CD8-positive, alpha-beta T cell (primary cell): ENCODE measurements at places on chromosomes 2 and 18.

DNA sequence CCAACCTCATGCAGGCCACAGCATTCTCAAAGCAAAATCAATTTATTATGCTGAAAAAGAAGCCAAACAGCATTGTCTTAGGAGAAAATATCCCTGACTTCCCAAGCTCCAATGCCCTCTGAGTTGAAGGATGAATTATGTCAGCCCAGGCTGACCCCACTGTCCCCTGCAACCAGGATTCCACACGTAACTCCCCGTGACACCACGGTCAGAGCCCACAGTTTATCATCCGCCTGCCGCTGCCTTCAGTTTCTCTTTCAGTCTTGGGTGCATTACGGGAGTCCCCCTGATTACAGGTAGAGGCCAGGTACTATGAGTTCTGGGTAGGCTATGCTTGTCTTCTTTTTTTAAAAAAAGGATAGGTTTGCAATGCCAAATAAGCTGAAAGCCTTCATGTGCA, 244.2 kb downstream of the MYT1L start:
- no peak for DNase-seq

DNA sequence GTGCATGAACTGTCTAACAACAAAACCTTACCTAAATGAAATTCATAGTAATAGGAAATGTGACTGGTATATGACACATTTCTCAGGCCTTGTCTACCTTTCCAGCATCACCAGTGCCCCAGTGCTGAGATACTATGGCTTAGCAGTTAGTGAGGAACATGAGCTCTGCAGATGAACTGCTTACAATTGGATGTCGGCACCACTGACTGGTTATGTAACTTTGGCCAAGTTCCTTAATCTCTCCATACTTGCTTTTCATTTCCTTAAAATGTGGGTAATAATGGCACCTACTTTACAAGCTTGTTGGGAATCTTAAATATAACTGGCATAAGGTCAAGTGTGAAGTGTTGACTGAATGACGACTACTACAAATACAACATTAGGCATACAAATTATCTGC, 136.3 kb downstream of the OLA1 start:
- no peak for DNase-seq

GRCh38 chr18:57834616-57835015, 31.5 kb upstream of the ATP8B1 start:
- DNase-seq, result no peak

- no peak for DNase-seq
Observed at GRCh38 chr18:61643884-61644647, 248.7 kb downstream of the RNF152 start.

- no peak for DNase-seq
Observed at GRCh38 chr2:200130762-200131166, 175.4 kb downstream of the MAIP1 start.

GRCh38 chr2:233271693-233272092, 20.2 kb downstream of the ATG16L1 start:
- DNase-seq, result no peak

DNA sequence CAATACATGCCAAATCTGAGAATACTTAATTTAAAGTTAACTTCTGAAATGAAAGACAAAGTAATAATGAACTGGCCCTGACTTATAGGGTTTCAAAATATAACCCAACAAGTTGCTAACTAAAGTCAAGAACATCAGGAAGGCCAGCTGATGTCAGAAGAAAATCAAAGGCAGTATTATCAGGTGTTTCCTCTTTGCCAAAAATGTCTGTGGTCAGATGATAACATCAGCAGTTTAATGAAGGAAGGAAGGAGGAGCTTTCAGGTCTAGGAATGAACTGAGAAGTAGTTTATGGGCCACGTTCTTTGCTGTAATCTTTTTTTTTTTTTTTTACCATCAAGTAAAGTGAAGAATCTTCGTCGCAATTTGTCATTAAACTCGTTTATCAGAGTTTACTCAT, 40.9 kb downstream of the CDH2 start:
- DNase-seq, result no peak

GRCh38 chr18:3649135-3649632, 199.2 kb downstream of the TGIF1 start:
- no peak for DNase-seq

DNA sequence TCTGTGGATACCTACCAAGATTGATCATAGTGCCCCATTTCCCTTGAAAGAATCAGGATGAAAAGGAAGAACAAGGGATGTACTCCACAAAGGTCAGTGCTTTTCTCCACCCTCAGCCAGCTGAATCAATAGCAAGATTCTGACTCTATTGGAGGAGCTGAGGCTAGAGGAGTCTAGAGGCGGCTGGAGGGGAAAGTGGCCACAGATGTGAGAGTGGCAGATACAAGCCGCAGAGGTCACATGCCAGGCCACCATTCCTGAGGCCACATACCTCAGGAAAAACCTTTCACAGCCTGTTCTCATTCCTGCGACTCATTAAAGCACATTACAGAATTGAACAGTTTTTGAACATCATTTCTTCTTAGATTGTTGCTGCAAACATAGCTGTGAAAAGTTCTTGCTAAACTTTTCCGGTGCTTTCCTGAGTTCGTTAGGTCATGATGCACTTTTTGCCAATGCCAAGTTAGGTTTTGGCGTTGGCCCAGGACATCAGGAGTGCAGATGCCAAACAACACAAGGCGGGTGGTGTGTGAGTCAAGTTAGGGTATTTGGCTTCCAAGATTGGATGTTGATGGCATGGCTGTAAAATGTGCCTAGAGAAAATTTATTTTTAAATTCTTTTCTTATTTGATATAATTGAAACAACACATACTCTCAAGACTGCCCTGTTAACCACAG, 160.7 kb upstream of the SP5 start:
- DNase-seq, result no peak

DNA sequence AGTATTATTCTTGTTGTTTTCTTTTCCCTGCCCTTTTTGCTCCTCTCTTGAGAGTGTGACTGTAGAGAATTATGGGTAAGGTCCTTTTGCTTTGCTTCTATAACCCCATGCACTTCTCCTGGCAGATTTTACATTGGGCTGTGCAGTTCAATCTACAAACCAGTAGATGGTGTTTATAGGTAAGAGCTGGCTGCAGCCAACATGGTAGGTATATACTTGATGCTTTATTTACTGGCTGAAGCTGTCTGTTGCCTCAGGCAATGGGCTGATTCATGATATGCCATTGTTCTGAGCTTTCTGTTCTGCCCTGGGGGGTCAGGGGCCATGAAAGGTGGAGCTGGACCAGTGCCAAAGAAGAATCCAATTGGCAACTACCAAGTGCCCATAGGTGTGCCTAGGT, 48.3 kb upstream of the MYL1 start:
- no peak for DNase-seq

GRCh38 chr2:11821705-11822104, 75.3 kb downstream of the LPIN1 start:
- no peak for DNase-seq

DNA sequence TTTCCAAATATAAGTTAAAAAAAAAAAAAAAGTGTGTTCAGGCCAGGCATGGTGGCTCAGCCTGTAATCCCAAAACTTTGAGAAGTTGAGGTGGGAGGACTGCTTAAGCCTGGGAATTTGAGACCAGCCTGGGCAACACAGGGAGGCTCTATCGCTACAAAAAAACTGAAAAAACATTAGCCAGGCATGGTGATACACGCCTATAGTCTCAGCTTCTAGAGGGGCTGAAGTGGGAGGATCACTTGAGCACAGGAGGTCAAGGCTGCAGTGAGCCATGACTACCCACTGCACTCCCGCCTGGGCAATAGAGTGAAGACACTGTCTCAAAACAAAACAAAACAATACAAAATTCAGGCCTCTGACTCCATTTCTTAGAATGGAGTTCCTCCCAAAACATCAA, 9.2 kb downstream of the USP37 start:
- DNase-seq, result no peak

GRCh38 chr2:196511258-196512168, 128.0 kb upstream of the CCDC150 start:
- DNase-seq, result no peak

GRCh38 chr18:28176948-28177827, at the start of gene CDH2:
CDH2 (minus strand) TSS chr18:28177130; CDS start chr18:28177022, 108 bp downstream.
- DNase-seq, result no peak

DNA sequence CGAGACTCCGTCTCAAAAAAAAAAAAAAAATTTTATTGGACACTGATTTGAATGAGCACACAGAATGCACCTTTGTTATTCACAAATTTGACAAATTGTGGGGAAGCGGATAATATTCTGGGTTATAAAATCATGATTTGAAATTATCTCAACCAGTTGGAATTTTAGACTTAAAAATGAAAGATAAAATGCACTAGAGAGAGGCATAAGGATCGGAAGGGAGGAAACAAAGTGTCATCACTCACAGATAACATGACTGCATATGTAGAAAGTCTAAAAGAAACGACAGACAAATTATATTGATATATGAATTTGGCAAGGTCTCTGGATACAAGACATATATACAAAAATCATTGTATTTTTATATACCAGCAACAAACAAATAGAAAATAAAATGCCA, 70.6 kb downstream of the CD28 start:
- DNase-seq, result no peak

GRCh38 chr2:177256695-177257094, 7.8 kb downstream of the NFE2L2 start:
- DNase-seq, result no peak

DNA sequence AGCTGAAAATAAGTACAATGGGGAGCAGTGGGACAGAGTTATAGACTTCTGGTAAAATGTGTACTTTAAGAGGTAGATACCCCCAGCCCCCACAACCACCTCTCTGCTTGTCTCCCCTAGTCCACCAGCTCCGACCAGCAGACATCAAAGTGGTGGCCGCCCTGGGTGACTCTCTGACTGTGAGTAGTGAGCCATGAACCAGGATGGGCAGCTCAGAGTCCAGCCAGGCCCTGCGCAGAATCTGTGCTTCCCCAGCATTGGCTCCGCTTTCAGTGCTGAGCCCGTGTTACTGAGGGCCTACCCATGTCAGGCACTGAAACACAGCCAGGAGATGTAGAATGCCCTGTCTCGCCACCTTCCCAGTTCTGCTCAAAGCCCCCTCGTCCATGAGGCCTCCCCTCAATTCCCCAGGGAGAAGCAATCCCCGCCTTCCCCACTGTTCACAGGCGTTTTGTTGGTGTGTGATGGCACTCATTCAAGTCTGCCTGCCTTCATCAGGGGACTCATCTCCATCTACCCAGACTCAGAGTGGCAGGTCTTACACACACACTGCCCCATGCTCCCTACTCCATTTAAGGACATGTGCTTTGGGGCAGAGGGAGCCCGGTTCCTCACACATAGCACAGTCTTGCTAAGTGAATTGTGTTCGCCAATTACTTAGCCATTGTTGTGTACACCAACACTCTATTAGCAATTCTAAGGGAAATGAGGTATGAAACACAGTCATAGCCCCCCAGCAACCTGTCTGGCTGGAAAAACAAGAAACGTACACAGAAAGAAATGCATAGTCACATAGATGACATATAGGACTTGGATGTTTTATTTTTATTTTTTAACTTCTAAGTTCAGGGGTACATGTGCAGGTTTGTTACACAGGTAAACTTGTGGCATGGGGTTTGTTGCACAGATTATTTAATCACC, 122.6 kb downstream of the PLB1 start:
- DNase-seq, result no peak

GRCh38 chr2:170462433-170463205, 252.5 kb upstream of the SP5 start:
- no peak for DNase-seq

- DNase-seq, result no peak
Observed at GRCh38 chr2:226306969-226307368, 492.7 kb downstream of the IRS1 start.

DNA sequence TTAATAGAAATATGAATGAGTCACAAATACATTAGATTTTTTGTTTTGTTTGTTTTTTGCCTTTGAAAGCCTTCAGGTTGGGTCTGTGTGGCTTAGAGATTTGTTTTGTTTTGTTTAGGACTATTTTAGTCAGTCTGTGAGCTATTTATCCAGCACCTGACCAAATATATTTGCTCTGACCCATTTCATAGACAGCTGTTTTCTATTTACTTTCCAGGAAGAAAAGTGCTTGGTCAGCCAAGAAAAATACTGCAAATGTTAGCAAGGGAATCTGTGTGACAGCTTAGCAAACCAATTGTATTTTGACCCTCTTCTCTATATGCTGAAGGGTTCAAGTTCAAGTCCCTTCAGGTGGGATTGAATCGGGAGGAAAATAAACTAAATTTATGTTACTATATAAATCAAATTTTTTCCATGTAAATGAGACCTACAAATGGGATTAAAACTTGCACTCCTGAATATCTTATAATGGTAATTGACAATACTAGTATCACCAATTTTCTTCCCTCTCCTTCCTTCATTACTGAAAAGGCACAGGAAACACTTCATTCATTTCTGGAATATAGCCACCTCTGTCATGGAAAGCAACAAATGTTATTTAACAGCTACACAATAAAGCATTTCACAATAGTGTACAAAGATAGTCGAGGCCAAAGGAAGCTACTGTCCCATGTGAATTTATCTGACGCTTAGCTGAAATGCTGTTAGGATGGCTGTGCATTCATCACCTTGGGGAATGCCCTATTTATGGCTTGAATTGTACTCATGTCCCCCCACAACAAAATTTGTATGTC, 23.1 kb upstream of the KLF7 start:
- DNase-seq, result no peak

DNA sequence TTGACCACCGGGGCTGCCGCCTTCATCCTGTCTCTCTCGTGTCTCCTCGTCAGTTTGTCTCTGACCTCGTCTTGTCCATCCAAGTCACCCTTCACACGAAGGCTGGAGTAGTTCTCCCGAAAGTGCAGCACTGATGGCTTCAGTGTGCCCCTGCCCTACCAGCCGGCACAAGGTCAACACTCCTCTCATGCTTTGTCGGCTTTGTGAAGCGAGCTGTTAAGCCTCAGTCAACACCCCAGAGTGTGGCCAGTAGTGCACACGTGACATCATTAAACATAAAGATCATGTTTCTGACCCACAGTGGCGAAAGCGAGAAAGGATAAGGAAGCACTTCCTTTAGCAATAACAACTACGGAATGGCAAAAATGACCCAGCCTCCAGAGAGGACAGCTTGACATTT, 23.2 kb downstream of the ACKR3 start:
- no peak for DNase-seq

DNA sequence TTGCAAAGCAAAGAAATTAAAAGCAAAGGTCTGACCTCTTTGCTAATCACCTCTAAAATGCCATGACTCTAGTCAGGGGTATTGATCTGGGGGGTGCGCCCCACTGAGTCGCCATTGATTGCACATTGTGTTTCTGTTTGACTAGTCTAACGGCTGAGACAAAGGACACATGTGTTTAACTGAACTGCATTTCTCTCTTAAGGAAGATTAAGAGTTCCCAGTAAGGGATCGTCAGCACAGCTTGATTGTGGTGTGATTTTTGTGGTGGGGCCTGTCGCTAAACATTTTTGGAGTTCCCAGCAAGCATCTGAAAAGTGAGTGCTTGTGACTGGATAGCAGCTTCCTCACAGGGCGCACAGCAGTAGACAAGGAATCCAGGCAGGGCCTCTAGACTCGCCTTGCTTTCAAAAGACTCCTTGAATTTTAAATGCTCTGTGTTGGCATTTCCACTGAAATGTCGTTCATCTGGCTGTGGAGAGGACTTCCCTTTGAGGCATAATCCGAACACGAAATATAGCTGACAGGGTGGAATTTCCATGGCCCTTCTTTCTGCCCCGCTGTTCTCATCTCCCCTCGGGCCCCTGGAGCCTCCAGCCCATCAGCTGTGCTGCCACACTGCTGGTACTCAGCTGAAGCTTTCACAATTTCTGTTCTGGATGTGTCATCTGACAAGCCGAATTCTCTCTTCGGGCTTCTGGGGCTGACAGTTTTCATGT, 126.3 kb downstream of the FAM168B start:
- DNase-seq, result no peak
